ENCODE measurements at places on chromosomes 5 and 9.

DNA sequence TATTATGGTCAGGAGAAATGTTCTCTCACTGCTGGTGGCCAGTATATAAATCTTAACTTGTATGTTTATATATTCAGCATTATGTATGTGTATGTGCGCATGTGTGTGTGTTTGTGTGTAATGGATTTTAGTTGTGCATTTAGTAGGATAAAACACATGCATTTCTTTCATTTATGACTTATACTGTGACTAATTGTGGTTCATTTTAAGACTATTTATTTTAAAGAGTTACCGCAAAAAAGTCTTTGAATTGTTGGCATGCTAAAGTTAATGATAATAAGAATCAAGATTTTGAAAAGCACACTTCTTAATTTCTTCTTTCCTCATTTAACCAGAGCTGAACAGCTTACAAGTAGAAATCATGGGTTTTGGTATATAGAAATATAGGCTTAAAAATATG is 60.9 kb downstream of the RAI14 start:
- no peak for DNase-seq

DNA sequence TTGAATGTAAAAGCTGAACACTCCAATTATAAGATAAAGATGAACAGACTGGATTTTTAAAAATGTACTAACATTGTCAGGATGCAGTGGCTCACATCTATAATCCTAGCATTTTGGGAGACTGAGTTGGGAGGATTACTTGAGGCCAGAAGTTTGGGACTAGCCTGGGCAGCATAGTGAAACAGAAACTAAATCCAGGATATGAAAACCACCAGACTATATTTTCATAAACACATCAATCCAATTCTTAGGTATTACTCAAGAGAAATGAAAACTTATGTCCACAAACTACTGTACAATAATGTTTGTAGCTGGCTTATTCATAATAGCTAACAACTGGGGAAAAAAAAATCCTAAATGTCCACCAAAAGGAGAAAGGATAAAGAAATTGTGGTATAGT is 26.8 kb upstream of the NAA35 start:
- no peak for DNase-seq

- no peak for DNase-seq
These were observed 1.6 kb downstream of the HBEGF start for GRCh38 chr5:140344683-140345423.

- DNase-seq: no peak
These were observed 169.4 kb upstream of the CCNH start for GRCh38 chr5:87582149-87582548.

- no peak for DNase-seq
These were observed 2074.5 kb downstream of the MAT2B start for GRCh38 chr5:165579911-165580310.

DNA sequence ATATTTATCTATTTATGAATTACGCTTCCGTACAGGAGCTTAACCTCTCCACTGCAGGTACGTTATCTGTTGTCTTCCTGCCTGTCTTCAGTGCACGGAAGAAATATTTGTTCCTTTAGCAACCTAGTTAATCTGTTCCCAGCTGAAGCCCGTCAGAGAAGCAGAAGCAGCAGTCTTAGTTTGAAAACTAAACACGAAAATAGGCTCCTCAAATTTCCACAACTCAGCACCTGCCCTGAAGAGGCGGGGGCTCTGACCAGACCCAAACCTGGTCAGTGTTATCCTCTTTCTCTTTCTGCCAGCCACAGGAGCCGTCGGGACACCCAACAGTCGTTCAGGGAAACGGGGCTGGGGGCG is 462 bp downstream of the NUDCD2 start:
- no peak for DNase-seq

GRCh38 chr9:69207503-69207902 is 33.4 kb downstream of the TJP2 start:
- no peak for DNase-seq

GRCh38 chr9:133770076-133770777 is 32.1 kb upstream of the SARDH start:
- DNase-seq: no peak

DNA sequence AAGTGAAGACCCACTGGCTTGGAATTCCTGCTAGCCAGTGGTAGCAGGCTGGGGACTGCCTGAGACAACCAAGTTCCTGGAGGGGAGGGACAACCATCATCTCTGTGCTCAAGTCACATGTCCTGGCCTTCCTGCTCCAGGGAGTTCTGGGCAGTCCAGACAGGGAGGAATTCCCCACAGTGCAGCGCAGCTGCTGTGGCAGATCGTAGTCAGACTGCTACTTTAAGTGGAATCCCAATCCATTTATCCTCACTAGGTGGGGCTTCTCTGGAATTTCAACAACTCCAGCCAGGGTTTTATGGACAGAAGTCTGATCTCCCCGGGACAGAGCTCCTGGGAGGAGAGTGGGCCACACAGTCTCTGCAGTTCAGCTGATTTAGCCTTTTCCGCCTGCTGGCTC is 20.9 kb upstream of the OR5C1 start:
- DNase-seq: no peak

- DNase-seq: no peak
These were observed 184.6 kb upstream of the MAP1B start for GRCh38 chr5:71922584-71923106.

DNA sequence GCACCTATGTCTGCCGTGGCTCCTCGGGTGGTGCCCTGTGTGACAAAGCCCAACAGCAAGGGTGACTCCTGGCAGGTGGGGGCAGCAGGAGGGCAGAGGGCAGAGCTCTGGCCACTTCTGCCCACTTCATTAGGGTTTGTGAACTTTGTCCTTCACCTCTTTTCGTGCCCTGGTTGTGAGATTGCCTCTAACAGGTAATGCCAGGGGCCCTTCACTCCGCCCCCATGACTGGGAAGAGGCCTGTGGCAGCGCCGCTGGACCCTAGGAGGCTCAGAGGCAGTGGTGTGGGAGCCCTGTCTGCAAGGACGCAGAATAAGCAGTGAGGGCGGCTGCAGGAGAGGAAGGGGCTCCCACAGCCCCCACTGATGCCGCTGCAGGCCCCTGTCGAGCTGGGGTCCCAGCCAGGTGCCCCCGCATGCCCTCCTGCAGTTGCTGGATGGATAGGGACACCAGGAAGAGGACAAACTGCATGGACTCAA is 108.7 kb upstream of the LMX1B start:
- no peak for DNase-seq

- no peak for DNase-seq
These were observed 103.6 kb downstream of the PIK3R1 start for GRCh38 chr5:68318955-68319705.

DNA sequence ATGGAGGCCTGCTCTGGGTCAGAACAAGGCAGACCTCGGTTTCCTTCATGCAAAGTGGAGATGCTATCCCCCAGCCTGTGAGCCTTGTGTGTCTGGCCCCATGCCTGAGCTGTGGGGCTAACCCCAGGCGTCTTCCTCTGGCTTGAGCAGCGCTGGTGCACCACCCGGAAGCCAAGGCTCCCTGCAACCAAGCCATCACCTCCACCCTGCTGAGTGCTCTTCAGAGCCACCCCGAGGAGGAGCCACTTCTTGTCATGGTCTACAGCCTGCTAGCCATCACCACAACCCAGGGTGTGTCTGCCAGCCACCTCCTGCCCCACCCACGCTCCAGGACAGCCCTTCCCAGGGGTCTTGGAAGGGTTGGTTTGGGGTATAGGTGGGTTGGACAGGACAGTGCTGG is 16.2 kb downstream of the REXO4 start:
- DNase-seq: no peak

DNA sequence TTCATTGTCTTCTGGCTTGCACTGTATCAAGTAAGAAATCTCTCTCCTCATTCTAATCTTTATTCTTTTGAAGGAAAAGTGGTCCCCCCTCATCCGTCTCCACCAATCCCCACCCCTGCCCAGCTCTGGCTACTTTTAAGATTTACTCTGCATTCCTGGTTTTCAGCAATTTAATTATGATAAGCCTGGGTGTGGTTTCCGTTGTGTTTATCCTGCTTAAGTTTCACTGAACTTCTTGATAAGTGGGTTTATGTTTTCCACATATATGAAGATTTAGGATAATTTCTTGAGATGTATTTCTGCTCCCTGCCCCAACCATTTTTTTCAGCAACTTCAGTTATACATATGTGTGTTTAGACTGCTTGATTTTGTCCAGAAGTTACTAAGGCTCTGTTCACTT is 46.5 kb downstream of the PTBP3 start:
- no peak for DNase-seq

DNA sequence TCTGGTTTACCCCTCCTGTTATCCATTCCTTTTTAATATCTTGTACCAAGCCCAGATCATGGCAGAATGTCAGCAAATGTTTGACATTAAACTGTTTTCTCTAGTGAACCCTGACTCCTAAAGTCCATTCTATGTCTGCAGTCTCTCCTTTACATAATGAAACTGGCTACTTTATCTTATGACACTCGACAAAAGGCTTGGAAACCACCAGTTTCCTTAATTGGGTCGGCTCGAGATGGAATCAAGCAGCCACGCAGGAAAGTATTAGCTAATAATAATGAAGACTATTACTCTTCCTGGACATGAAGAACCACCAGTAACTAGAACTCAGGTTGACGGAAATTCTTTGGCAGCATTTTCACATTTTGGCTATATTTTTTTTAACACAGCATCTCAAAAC is 17.5 kb downstream of the DAP start:
- no peak for DNase-seq

- no peak for DNase-seq
These were observed 200.9 kb upstream of the ADAMTS16 start for GRCh38 chr5:4939042-4939781.

DNA sequence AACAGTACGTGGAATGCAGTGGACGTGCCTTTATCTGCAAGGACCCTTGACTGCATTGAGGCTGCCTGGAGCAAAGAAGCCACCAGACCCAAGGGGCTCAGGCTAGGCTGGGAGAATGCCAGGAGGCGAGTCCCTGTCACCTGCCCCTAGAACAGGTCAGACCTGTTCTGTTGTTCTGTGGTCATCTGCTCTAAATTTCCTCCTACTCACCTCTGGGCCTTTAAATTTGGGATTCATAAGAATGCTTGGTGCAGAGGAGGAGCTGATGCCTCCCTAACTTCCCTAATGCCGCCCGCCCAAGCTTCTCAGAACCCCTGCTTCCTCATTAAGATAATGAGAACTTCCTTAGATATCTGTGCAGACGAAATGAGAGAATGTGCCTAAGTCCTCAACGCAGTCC is 32.0 kb downstream of the DAPK1 start:
- DNase-seq: no peak

DNA sequence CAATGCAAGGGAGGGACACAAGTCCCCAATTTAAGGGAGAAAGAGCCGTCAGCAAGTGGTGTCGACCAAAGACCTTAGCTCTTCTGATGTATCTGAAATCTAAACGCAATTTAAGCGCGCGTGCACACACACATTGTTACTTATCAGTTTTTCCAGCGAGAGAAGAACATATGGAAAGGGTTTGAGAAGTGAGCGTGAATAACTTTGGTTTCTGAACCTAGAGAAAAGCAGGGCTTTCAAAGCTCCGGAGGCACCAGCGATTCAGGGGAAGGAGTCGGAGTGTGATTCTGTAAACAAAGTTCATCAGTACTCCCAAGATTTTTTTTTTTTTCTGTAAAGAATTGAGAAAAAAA is 191.8 kb downstream of the MEF2C start:
- no peak for DNase-seq

GRCh38 chr9:76700916-76701315 is 63.3 kb upstream of the PCA3 start:
- no peak for DNase-seq

DNA sequence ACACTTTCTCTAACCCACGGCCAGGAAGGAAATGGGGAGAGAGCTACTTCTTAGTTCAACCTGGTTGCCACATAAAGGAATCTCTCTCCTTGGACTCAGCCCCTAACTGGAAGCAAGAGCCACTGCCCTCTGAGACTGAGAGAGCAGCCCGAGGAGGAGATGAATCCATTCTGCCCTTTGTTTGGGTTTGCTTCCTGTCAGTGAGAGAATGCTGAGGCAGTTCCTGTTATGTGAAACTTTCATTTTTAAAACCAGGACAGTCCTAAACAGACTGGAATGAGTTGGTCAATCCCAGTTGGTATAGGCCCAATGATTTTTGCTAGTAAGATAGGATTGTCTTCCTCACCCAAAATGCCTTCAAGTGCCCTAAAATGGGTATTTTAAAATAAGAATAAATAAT is 205.1 kb downstream of the NTRK2 start:
- DNase-seq: no peak

DNA sequence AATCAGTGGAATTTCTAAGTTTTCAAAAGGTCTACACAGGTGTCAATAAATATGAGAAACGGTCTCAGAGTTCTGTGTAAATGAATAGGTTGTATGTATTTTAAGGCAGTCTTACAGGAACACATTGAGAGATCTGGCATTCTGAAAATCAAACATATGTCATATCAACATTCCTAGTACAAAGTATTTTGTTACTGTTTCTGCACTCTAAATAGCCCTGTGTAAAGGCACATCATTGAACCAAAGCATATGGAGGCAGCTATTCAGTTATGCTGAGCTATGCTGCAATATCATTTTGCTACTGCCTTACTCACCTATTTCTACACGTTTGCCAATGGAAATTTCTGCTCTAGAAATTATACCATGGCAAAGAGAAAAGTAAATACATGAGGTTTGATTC is 379.1 kb downstream of the KIAA0825 start:
- no peak for DNase-seq

GRCh38 chr5:97022898-97023297 is 87.0 kb downstream of the LNPEP start:
- DNase-seq: no peak

GRCh38 chr9:77291714-77292113 is 114.4 kb downstream of the VPS13A start:
- DNase-seq: no peak

GRCh38 chr9:107750741-107751566 is 261.4 kb upstream of the KLF4 start:
- DNase-seq: no peak

DNA sequence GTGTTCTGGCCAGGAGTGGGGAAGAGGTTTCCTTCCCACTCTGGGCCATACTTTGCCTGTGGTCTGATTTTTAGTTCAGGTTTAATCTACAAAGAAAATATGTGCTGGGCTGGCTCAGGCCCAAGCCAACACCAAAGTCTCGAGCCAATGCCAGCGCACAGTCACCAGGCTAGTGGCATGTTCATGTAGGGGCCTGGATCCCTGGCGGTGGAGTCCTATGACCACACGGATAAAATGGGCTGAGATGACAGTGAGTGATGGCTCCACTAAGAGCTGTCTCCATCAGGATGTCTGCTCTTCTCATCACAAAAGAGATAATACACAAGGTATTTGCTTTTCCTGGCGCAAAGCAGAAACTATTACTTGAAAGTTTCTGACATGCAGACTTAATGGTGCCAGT is 92.9 kb upstream of the PTPN3 start:
- DNase-seq: peak; percentile 35

DNA sequence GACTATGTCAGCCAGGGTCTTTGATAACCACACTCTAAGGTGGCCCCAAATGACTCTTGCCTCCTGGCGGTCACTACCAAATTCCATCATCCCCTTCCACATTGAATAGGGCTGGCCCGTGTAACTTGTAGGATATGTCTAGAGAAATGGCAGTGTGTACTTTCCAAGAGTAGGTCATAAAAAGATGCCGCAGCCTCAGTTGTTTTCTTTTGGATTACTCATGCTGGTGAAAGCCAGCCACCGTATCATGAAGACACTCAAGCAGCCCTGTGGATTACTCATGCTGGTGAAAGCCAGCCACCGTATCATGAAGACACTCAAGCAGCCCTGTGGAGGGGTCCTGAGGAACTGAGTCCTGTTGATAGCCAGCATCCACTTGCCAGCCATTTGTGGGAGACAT is 172.0 kb upstream of the TBC1D2 start:
- no peak for DNase-seq

GRCh38 chr5:166926138-166926537 is 1365.3 kb upstream of the WWC1 start:
- no peak for DNase-seq

GRCh38 chr9:27679338-27679737 is 106.1 kb upstream of the C9orf72 start:
- DNase-seq: no peak

- peak; percentile 72 for DNase-seq
These were observed 90.8 kb downstream of the PLPPR1 start for GRCh38 chr9:101119206-101119819.
